ENCODE measurements at places on chromosomes 12 and 14.

- no peak for DNase-seq
Measured at GRCh38 chr12:132084621-132085290, 59.4 kb downstream of the DDX51 start.

DNA sequence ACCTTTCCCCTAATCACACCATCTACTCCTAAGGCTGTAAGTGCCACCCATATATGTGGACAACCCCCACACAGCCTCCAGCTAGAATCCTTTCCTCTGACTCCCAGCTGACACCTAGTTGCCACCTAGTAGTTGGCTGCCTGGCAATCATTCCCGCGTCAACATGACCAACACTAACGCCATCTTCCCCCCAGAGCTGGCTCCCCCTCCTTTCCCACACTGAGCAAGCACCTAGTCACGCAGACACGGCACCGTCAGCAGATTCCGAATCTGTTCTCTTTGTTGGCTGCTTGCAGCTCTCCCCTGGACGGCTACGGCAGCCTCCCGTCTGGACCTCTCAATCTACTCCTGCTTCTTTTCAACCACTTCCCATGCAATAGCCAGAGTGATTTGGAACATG, 27.7 kb downstream of the UBR7 start:
- DNase-seq = no peak

GRCh38 chr14:44742202-44742601, 219.5 kb downstream of the KLHL28 start:
- no peak for DNase-seq

- DNase-seq = no peak
Measured at GRCh38 chr12:132395192-132395907, 66.0 kb upstream of the GALNT9 start.

DNA sequence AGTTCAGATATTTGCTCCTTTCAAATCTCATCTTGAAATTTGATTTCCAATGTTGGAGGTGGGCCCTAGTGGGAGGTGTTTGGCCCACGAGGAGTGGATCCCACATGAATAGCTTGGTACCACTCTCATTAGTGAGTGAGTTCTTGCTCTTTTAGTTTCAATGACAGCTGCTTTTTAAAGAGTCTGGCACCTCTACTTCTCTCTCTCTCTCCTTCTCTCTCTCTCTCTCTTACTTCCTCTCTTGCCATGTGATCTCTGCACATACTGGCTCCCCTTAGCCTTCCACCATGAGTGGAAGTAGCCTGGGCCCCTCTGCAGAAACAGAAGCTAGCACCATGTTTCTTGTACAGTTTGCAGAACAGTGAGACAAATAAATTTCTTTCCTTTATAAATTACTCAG, 25.1 kb downstream of the GPR65 start:
- no peak for DNase-seq

- no peak for DNase-seq
Measured at GRCh38 chr12:132216354-132216987, 72.2 kb downstream of the NOC4L start.

- no peak for DNase-seq
Measured at GRCh38 chr14:65095633-65096205, 6.6 kb downstream of the MAX start.

- no peak for DNase-seq
Measured at GRCh38 chr12:92426332-92426731, 276.5 kb upstream of the PLEKHG7 start.

GRCh38 chr12:11769723-11770514, 120.4 kb downstream of the ETV6 start:
- no peak for DNase-seq

GRCh38 chr14:35222872-35223466, 69.2 kb upstream of the PSMA6 start:
- DNase-seq = no peak

DNA sequence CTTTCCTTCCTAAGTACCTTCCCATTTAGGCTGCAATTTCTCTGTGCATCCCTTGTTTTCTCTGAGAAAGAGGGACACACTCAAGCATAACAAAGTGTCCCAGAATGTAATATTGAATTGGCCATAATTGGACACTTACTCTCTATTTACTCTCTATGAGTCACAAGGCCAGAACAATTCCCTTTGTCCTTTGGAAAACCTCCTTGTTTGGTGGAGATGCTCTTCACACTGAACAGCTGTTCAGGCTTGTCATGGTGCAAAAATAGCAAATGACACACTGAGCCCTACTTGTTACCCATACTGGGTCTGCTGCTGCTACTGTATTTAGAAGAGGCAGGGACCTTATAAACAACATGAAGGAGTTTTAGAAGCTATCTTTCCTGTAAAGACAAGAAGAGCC, 1590.5 kb upstream of the TMEM132C start:
- no peak for DNase-seq

DNA sequence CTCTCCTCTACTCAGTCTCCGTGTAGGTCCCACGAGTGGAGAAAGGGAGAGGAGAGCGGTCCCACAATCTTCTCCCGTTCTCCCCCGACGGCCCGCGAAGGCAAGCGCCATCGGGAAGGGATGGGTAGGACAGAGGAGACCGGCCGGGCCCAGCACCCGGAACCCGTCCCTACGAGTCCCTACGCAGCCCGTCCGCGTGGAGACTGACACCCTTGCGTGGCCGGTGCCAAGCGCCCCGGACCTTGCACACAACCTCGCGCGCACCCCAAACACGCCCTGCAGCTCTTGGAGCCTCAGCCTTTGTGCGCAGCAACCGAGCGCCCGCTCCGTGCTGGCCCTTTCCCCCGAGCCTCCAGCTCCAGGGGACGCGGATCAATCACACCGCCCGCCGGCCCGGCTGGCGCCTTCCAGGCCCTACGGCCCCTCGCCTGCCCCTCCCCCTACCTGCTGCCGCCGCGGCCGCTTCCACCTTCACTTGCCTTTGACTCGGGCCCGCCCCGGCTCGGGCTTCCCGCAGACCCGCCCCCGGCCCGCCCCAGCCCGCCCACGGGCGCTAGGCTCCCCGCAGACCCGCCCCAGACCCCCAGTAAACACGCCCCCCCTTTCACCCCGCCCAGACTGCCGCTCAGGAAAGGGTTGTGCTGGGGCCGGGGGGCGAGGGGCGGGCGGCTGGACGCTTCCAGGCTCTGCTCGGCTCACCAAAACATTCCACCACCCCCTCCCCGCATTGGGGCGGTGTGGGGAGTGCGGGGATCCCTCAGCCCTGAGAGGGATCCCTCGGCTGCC, at the start of gene NDRG2:
TSS of gene NDRG2 (minus strand) at position 477 of the 786 bp plus-strand sequence. CDS start 1,746 bp downstream, outside the sequence.
- DNase-seq = peak; percentile 21

DNA sequence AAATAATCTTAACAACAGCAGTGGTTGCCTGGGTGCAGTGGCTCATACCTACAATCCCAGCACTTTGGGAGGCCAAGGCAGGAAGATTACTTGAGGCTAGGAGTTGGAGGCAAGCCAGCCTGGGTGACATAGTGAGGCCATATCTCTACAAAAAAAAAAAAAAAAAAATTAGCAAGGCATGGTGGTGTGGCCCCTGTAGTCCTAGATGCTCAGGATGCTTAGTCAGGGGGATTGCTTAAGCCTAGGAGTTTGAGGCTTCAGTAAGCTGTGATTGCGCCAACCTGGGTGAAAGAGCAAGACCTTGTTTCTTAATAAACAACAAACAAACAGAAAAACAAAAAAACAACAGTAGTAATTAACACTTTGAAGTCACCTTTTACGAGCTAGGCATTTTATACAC, 642 bp upstream of the ACSM4 start:
- DNase-seq = no peak

GRCh38 chr12:106135781-106136180, 3.0 kb downstream of the NUAK1 start:
- no peak for DNase-seq

GRCh38 chr14:69879175-69880043, at the start of gene SMOC1:
Gene SMOC1, plus strand, starts transcription at chr14:69879416. Its CDS starts 263 bp downstream, at chr14:69879679.
- peak; percentile 63 for DNase-seq

DNA sequence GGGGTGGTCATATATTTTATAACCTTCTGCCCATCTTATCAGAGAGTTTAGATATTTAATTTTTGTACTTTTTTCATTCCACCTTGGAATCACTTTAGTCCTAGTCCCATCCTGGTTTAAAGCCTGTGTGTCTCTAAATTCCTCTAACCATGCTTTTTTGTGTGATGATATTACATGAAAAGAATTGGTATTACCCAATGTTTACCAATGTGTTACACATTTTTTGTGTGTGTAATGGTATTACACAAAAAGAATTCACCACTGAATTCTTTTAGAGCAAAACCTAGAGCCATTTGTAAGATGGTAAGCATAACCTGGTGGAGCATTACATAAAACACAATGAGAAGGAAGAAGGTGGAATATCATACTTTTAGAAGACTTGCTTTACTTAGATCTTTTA, 77.5 kb downstream of the FAR2 start:
- DNase-seq = no peak

DNA sequence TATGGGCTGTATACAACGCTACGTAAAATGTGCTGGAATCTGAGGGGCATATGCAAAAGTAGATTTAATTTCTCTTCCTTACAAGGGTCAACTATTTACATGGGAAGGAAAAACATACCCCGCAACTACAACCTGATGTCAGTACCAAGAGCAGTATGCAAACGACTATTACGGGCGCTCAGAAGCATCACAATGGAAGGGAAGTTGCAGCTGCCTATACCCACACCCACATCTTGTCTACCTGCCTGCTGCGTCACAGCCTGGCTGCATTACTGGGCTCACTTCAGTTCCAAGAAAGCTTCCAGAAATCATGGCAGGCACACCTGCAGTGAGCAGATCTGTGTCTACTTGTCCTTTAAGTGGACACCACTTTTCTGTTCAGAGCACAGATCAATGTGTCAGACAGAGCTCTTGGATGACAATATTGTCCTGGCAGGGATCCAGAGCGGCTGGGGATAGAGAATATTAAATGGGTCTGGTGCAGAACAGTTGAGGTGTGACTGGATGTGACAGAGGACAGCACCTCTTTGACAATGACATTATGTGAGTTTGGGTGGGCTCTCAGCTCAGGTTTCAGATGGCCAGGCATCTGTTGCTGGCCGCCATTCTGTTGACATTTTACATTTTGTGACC, 41.5 kb upstream of the GNG2 start:
- DNase-seq = peak; percentile 44

DNA sequence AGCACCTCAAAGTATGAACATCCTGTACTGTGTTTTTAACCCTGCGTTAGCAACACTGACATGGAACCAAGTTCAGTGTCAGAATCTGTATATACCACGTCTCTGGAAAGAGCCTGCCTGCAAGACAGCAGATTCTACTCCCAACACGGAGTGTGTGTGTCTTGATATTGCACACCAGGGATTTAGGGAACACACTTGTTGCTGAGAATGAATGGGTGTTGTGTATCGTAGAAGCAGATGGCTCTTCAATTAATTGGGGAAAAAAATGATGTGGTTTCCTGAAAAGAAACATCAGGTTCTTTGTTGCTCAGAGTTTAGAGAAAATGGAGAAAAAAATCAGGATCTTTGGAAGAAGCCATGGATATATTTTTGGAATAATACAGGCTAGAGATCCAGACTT, 170.8 kb downstream of the EGLN3 start:
- no peak for DNase-seq

DNA sequence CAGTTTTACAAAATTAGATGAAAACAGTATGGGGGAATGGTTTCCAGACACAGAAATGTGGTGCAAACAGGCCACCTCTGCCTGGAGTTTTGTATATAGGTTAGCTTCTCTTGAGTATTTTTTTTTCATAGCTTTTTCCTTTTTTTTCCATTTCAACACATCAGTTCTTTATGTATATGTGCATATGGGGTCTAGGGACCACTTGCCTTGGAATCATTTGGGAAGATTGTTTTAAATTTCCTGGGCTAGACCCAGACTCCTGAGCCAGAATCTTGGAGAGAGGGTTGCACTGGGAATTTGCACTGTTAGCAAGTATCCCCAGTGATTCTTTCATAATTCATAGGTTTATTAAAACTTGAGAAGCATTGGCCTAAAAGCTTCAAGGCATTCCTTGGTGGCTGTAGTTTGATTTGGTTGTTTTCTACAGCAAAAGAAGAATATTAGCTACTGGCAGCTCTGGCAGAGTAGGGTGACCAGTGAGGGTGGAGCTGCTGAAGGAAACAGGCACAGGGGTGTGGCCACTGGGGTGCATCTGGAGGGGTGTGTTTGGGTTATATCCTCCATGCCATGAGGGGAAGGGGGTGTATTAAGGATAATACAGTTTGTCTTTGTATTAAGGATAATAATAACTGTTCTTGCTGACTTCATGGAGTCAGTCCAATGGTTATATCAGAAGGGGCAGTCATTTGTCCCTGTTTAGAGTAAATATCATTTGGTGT, 22.8 kb downstream of the PPP1R36 start:
- no peak for DNase-seq

DNA sequence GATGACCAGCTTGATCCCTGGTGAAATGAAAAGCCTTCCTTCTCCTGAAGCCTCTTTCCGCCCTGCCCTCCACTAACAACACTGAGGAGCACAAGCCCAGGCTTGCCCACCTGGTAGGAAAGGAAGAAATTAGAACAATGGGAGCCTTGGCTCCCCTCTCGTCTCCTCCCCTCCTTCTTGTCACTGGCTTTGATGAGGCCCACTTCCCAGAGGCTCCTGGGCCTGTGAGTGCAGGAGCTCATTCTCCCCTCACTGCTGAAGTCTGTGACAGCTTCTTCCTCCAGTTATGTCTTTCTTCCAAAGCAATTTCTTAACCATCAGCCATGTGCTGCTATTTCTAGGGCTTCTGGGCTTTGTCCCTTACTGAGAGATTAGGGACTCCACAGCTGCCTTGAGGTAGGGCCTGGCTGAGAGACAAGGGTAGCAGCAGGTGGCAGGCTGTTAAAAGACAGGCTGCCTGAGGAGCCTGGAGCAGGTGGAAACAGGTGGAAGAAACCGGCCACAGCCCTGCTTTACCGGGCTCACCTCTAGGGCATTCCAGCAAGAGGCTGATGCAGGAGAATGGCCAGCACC, 53.6 kb upstream of the SRSF5 start:
- DNase-seq = peak; percentile 80

DNA sequence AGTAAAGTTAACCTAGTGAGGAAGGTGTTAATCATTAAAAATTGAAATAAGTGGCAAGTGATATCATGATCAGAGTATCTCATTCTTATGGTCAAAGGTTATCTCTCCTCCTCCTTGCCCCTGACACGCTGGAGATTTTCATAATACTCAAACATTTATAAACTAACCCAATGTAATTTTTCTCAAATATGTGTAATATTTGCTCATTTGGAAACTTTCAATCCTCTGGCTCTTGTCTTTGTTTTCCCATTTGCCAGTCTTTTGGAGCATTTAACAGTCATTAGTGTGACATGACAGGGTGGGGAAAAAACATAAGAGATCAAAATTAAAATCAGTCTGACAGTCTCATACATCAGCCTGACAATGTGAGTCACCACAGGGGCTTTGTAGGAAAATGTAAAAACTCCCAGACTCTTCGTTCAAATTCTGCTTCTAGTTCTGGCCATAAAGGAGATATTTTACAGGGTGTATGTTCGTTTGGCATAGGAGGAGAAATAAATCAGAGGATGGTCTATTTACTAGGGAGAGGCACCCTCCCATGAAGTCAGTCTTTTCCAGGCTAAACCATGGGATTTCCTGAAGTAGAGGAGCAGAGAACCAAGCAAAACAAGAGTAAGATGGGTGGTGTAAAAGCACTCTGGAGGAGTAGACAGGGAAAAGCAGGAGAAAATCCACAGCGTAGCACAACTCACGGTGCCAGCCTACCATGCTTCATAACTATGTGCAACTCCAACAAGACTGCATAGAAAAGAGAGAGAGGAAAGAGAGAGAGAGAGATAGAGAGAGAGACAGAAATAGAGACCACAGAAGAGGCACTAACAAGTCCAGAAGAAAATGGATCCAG, 369.2 kb upstream of the PDE3A start:
- no peak for DNase-seq

- DNase-seq = no peak
Measured at GRCh38 chr12:104796475-104796862, 161.6 kb downstream of the SLC41A2 start.

Measured in NCI-H526 treated with DMSO at 0.1 percent for 48 hours (cell line).